Heart left ventricle (tissue), 16 donors: ENCODE measurements at places on chromosomes 1 and 21. TPM values are rescaled to one million over a fixed set of nuclear protein-coding genes. Genes with fewer than 3 reads are reported as not detected.

DNA sequence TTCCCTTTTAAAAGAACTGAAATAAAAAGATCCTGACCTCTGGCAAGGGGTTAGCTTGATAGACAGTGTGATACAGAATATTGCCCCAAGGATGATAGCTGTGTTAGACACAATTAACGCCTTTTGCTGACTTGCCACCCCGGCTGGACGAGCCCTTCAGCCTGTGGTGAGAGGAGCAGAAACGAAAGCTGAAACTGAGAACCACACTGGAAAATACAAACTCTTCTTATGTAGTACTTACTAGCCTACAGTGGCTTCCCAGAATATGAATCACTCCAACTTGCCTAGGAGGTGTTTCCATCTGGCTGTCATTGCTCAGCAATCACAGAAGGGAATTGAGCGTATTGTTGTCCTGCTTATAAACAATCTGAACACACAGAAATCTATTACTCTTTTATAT lies 22.9 kb downstream of the SAMSN1 start:
- H3K4me3 ChIP-seq, result no peak overlapping the region
- no peaks in the 10 kb centered on the region for H3K36me3 ChIP-seq

Gene IGSF3
- polyA plus RNA-seq, result 7.2 TPM

DNA sequence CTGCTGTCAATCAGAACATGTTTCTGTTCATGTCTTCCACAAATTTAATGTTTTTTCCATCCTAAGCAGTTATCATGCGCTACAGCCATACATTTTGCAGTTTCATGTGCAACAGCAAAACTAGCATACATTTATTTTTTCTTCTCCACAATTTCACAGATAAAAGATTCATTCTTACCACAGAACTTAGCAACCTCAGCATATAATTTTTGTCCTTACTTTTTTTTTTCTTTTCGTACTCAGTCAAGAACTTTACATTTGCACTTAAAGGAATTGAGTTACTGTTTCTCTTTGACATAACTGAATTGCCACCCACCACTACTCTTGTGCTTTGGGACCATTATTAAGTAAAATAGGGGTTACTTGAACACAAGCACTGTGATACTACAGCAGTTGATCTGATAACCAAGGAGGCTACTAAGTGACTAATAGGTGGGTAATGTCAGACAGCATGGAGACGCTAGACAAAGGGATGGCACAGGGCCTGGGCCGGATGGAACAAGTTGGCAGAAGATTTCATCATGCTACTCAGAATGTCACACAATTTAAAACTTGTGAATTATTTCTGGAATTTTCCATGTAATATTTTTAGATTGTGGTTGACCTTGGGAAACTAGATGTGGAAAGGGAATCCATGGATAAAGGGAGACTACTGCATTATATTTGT lies 50.2 kb upstream of the LHX8 start:
- H3K4me1 ChIP-seq, result no peaks in the 10 kb centered on the region
- H3K4me3 ChIP-seq, result no peak overlapping the region
- H3K27me3 ChIP-seq, result no peaks in the 10 kb centered on the region
- no peak for DNase-seq

GRCh38 chr1:157047062-157047410 lies 1.5 kb upstream of the ARHGEF11 start:
- H3K27ac ChIP-seq, result no peak overlapping the region
- H3K36me3 ChIP-seq, result no peaks in the 10 kb centered on the region
- no peaks in the 10 kb centered on the region for H3K27me3 ChIP-seq
- H3K4me1 ChIP-seq, result peaks cover 10% of the 10 kb centered on the region
- no peak overlapping the region for H3K4me3 ChIP-seq

- no peaks in the 10 kb centered on the region for H3K36me3 ChIP-seq
- DNase-seq, result no peak
- H3K27ac ChIP-seq, result no peak overlapping the region
- no peak overlapping the region for H3K4me3 ChIP-seq
- H3K4me1 ChIP-seq, result no peaks in the 10 kb centered on the region
- no peaks in the 10 kb centered on the region for H3K27me3 ChIP-seq
Observed at GRCh38 chr1:29649189-29650040, 413.1 kb downstream of the PTPRU start.

Gene LRRC71
- 0.42 TPM for polyA plus RNA-seq

Gene KRTAP12-2
- not detected for polyA plus RNA-seq

DNA sequence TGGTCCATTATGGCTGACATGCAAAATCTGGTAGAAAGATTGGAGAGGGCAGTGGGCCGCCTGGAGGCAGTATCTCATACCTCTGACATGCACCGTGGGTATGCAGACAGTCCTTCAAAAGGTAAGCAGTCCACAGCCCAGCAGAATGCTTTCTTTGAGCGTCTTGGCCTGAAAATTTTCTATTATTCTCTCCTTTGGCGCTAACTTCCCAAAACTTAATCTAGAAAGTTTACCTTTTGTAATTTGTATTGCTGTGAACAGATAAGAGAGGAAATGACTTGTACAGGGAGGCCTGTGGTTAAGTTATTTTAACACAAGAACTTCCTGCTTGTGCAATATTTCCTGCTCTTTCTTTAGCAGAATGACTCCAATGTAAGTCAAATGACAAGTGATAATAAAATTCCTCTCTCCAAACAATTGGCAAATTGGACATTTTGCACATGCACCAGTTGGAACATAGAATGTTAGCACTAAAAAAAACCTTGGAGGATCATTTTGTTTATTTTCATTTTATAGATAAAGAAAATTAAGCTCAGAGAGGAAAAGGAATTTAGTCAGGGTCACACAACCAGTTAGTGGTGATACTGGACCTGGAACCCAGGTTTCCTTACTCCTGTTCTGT lies 18.9 kb downstream of the CAP1 start:
- H3K36me3 ChIP-seq, result peaks cover 89% of the 10 kb centered on the region
- DNase-seq, result no peak
- H3K27me3 ChIP-seq, result no peaks in the 10 kb centered on the region
- H3K4me3 ChIP-seq, result no peak overlapping the region
- peaks cover 14% of the 10 kb centered on the region for H3K4me1 ChIP-seq

- H3K27ac ChIP-seq, result no peak overlapping the region
- no peaks in the 10 kb centered on the region for H3K36me3 ChIP-seq
- H3K27me3 ChIP-seq, result no peaks in the 10 kb centered on the region
- DNase-seq, result no peak
Observed at GRCh38 chr21:43467785-43468184, 40.9 kb upstream of the SIK1 start.

Gene SEC16B
- 1.1 TPM for polyA plus RNA-seq

Gene NBPF8
- 3.3 TPM for polyA plus RNA-seq

GRCh38 chr1:163213626-163214025 lies 10.9 kb upstream of the RGS5 start:
- H3K27me3 ChIP-seq, result no peaks in the 10 kb centered on the region
- DNase-seq, result no peak
- H3K4me1 ChIP-seq, result no peaks in the 10 kb centered on the region
- H3K27ac ChIP-seq, result no peak overlapping the region

Gene BCL2L15
- 0.01 TPM for polyA plus RNA-seq

DNA sequence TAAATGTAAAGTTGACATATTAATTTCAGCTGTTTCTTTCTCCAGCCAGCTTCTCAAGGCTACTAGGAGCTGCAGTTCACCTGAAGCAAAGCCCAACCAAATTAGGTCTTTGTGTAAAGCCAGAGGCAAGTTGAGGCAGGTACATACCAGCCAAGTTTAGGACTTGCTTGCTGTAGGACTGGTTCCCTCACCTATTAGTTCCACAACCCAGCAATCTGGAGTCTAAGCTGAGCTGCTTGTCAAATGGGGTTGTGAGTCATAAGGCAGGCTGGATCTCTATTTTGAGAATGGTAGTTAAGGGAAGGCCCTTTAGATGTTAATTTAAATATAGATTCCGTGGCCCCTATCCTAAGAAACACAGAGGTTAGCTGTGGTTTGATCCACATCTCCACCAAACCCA lies 7.6 kb upstream of the FLG2 start:
- no peak overlapping the region for H3K4me3 ChIP-seq
- no peaks in the 10 kb centered on the region for H3K27me3 ChIP-seq
- no peaks in the 10 kb centered on the region for H3K4me1 ChIP-seq
- no peak overlapping the region for H3K27ac ChIP-seq
- H3K36me3 ChIP-seq, result no peaks in the 10 kb centered on the region

Gene ADGRL2
- 45.0 TPM for polyA plus RNA-seq

Gene CD1E
- not detected for polyA plus RNA-seq

- H3K4me3 ChIP-seq, result no peak overlapping the region
- peak overlapping the region; percentile 37 for H3K27ac ChIP-seq
- peaks cover 26% of the 10 kb centered on the region for H3K36me3 ChIP-seq
- DNase-seq, result no peak
- no peaks in the 10 kb centered on the region for H3K27me3 ChIP-seq
Observed at GRCh38 chr1:27961646-27962221, 2.0 kb downstream of the XKR8 start.

- no peaks in the 10 kb centered on the region for H3K27me3 ChIP-seq
- no peaks in the 10 kb centered on the region for H3K4me1 ChIP-seq
- H3K27ac ChIP-seq, result no peak overlapping the region
- peaks cover 16% of the 10 kb centered on the region for H3K36me3 ChIP-seq
- H3K4me3 ChIP-seq, result no peak overlapping the region
Observed at GRCh38 chr1:243667591-243667990, 182.5 kb downstream of the AKT3 start.

- H3K4me1 ChIP-seq, result peaks cover 33% of the 10 kb centered on the region
- peak overlapping the region; percentile 86 for H3K4me3 ChIP-seq
- peak; percentile 62 for DNase-seq
- H3K27ac ChIP-seq, result peak overlapping the region; percentile 89
- no peaks in the 10 kb centered on the region for H3K27me3 ChIP-seq
Observed at GRCh38 chr1:147541672-147542568, 619 bp downstream of the BCL9 start.

DNA sequence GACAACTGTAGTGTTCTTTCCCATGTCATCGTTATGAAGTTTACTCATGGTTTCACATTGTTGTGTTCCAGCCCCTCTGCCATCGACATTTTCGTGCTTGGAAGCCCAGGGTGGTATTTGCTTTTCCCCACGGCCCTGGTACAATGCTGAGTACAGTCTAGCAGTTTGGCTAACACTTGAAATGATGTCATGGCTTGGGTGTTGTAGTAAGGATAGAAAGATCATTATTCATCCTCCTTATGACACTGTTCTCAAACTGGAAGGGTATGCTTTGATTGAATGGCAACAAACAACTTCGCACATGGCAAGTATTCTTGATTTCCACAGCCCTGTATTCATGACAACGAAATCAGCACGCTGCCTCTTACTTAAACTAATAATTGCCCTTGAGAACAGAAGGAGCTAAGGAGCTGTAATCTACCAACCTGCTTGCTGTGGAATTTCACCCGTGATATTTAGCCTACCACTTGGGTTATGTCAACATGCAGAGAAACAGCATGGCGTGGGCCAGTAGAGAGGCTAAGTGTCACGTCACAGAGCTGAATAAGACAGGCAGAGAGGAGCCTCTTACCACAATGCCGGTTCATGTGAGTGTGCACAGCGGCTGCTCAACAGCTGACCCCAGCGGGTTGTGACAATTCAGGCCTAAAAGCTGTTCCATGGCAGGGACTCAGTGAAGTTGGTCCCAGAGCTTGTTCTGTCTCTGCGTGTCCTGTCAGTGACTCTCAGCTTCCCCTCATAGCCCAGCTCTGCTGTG lies 73.9 kb downstream of the KCNJ6 start:
- H3K27me3 ChIP-seq, result peaks cover 5% of the 10 kb centered on the region
- H3K4me3 ChIP-seq, result no peak overlapping the region
- no peak for DNase-seq
- H3K36me3 ChIP-seq, result no peaks in the 10 kb centered on the region
- no peak overlapping the region for H3K27ac ChIP-seq

Gene CTXND2
- polyA plus RNA-seq, result not detected

DNA sequence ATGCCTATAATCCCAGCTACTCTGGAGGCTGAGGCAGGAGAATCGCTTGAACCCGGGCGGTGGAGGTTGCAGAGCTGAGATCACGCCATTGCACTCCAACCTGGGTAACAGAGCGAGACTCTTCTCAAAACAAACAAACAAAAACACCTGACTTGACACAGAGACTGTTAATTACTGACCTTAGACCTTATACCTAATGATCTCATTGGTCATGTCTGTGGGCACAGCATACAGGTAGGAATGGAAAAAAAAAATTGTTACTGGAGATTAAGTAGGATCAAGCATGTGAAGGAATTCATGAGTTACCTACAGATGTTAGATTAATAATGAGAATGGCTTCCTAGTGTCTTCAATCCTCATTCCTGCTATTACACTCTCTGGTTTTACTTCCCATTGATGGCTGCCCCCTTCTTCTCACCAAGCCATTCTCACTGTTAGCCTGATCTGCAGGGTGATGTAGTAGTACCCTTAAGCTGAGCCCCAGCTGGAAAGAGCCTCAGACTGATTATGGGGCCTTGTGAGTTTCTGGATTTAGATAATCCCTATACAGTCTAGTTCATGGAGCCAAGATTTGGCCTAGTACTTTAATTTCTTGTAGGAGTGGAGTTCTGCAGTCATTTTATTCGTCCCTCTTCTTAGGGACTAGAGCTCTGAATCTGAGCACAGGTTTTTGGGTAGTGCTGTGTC lies 8.8 kb downstream of the TBCE start:
- H3K36me3 ChIP-seq, result peaks cover 35% of the 10 kb centered on the region
- H3K27ac ChIP-seq, result no peak overlapping the region
- DNase-seq, result no peak
- no peaks in the 10 kb centered on the region for H3K27me3 ChIP-seq
- no peak overlapping the region for H3K4me3 ChIP-seq
- H3K4me1 ChIP-seq, result no peaks in the 10 kb centered on the region

Gene RHCE
- polyA plus RNA-seq, result 1.4 TPM

GRCh38 chr1:97365026-97365425 lies 555.8 kb downstream of the DPYD start:
- no peak for DNase-seq
- no peak overlapping the region for H3K27ac ChIP-seq
- no peak overlapping the region for H3K4me3 ChIP-seq
- H3K4me1 ChIP-seq, result no peaks in the 10 kb centered on the region
- H3K36me3 ChIP-seq, result no peaks in the 10 kb centered on the region

GRCh38 chr21:25513810-25514209 lies 93.5 kb downstream of the MRPL39 start:
- no peaks in the 10 kb centered on the region for H3K27me3 ChIP-seq
- H3K4me3 ChIP-seq, result no peak overlapping the region
- no peak for DNase-seq
- H3K27ac ChIP-seq, result no peak overlapping the region

DNA sequence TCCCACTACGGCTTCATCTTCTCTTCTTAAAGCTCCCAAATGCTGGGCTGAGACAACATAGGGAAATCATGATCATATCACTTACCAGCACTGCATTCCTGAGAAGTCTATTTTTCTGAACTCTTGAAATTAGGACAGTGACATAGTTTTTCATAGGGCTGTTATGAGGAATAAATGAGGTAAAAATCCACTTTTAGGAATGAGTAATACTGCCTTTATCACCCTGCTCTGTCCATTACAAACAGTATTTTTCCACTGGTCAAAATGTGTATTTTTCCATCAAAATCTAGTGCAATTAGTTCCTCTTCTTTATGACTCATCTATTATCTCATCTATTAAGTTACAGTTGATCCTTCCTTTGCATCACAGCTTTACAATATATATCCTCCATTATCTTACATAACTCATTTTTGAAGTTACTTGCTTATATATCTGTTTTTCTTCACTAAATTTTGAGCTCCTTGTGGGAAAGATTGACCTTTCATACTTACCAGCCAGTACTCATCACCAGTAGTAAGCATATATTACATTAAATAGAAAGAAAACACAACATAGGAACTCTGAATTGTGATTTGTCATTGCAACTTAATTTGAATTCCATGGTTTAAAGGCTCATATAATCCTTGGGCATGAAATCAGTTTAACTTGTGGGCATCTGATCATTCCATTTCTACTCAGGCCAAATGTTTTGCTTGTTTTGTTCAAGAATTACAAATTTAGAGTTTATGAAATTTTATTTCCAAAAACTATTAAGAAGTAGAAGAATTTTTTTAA lies 37.1 kb downstream of the PRRX1 start:
- H3K27me3 ChIP-seq, result no peaks in the 10 kb centered on the region
- H3K4me3 ChIP-seq, result no peak overlapping the region
- peak overlapping the region; percentile 32 for H3K27ac ChIP-seq

Gene UBL4B
- not detected for polyA plus RNA-seq

GRCh38 chr1:108725906-108726305 lies 13.2 kb downstream of the FNDC7 start:
- no peaks in the 10 kb centered on the region for H3K36me3 ChIP-seq
- no peaks in the 10 kb centered on the region for H3K4me1 ChIP-seq
- DNase-seq, result no peak
